Left cardiac atrium (tissue), 4 donors: ENCODE measurements at places on chromosomes 6 and 20.
A peak's percentile ranks its signal among the peaks of the same experiment; 100 is the strongest.

GRCh38 chr6:158861686-158862381, 42.7 kb upstream of the EZR start:
- DNase-seq, result no peak

DNA sequence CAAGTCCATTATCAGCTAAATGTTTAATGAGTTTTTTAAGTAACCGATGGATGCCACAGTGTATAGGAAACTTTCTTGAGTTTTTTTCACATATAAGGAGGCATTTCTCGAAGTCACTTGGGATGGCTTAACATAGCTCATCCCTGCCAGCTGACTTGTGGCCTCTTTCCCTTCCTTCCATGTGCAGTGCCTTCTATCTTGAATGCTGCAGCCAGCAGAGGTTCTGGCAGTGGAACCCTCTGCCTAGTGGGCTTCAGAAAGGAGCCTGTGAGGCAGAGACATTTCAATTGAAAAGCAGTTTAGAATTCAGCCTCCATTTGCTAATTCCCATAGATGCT, 51.9 kb downstream of the AKAP12 start:
- DNase-seq, result no peak

GRCh38 chr20:63659370-63659769, 1.3 kb downstream of the RTEL1 start:
- DNase-seq, result no peak

- DNase-seq, result peak; percentile 40
Measured at GRCh38 chr6:166435574-166435973, 52.8 kb upstream of the MPC1 start.

GRCh38 chr6:33959329-33959651, 155.5 kb upstream of the MLN start:
- DNase-seq, result no peak

DNA sequence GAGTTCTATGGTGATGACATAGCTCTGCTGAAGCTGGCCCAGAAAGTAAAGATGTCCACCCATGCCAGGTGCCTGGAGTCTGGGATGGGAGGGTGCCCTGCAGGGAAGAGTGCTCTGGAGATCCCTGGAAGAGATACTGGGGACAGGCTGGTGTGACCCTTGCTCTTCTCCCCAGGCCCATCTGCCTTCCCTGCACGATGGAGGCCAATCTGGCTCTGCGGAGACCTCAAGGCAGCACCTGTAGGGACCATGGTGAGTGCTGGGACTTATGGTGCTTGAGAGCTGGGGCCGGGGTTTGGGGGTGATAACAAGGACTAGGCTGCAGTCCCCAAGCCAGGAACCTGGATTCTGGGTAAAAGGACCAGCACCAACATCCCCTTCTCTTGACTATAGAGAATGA, 2.2 kb upstream of the CFB start:
- DNase-seq, result no peak

GRCh38 chr6:47672816-47673215, 25.6 kb upstream of the ADGRF4 start:
- DNase-seq, result no peak

GRCh38 chr6:124961464-124961776, 817 bp upstream of the RNF217 start:
- no peak for DNase-seq

DNA sequence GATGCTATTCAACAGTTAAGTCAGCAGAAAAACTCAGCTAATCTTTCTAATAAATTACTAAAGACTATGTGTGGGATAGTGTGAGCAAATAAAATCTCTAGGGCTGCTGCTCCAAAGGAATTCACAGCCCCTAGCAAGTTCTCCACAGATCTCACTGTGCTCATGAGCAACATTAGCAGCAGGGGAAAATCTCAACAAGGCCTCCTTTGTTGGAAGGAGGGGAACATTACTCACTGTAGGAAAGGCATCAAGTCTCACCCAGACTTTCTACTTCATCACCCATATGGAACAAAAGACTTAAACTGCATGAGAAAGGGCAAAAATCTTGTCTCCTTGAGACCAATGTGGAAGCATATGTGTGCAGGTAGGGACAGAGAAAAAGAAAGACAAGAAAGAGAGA, 726.4 kb upstream of the SLC35B3 start:
- no peak for DNase-seq

GRCh38 chr6:89482126-89482525, 49.2 kb downstream of the ANKRD6 start:
- no peak for DNase-seq

DNA sequence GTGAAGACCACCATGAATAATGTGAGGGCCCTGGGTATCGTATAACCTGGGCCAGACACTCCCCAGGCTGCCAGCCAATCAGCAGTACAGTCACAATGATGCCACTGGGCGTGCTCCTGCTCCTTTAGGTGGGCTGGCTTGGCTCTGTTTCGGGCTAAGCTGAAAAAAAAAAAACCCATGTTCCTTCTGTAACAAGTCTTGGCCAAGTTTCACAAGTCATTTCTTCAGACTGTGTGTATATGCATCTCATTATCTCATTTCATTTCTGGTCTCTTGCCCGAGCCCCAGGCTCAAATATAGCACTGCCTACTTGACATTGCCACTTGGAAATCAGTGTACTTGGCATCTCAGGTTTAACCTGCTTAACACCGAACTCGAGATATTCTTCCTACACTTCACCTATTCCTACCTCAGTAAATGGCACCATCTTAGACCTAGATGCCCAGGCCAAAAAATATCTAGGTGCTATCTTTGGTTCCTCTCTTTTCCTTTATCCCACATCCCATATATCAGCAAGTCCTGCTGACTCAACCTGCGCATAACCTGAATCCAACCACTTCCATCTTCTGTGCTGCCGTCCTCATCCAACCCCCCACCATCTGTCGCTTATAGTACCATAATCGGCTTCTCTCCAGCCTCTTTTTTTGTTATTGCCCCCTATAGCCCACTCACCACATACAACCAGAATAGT, 1.8 kb downstream of the UQCC2 start:
- peak; percentile 18 for DNase-seq

GRCh38 chr6:165641672-165642156, 21.3 kb downstream of the PDE10A start:
- DNase-seq, result no peak

GRCh38 chr6:111157412-111157811, 70.1 kb downstream of the SLC16A10 start:
- DNase-seq, result no peak

- DNase-seq, result no peak
Measured at GRCh38 chr6:167738386-167738785, 88.3 kb upstream of the AFDN start.

- DNase-seq, result no peak
Measured at GRCh38 chr20:48339190-48339985, 488.4 kb downstream of the PREX1 start.

DNA sequence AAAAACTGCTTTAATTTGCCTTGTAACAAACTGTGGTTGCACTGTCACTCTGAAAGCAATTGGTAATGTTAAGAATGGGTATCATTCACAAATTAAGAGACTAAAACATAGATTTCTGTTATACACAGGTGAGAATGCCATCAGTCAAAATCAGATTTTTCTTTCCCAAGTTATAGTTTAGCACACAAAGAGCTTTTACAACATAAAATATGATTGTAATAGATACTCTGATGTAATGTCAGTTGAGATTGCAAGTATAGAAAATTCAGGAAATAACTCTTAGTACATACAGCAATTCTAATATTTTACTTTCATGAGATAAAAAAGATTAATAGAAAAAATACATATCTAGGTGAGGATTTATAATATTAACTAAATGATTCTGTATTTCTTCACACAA, 2.3 kb upstream of the ME1 start:
- DNase-seq, result no peak

GRCh38 chr6:109183109-109183650, 87.9 kb downstream of the CEP57L1 start:
- DNase-seq, result no peak

- DNase-seq, result no peak
Measured at GRCh38 chr6:129593233-129593564, 116.8 kb downstream of the ARHGAP18 start.

DNA sequence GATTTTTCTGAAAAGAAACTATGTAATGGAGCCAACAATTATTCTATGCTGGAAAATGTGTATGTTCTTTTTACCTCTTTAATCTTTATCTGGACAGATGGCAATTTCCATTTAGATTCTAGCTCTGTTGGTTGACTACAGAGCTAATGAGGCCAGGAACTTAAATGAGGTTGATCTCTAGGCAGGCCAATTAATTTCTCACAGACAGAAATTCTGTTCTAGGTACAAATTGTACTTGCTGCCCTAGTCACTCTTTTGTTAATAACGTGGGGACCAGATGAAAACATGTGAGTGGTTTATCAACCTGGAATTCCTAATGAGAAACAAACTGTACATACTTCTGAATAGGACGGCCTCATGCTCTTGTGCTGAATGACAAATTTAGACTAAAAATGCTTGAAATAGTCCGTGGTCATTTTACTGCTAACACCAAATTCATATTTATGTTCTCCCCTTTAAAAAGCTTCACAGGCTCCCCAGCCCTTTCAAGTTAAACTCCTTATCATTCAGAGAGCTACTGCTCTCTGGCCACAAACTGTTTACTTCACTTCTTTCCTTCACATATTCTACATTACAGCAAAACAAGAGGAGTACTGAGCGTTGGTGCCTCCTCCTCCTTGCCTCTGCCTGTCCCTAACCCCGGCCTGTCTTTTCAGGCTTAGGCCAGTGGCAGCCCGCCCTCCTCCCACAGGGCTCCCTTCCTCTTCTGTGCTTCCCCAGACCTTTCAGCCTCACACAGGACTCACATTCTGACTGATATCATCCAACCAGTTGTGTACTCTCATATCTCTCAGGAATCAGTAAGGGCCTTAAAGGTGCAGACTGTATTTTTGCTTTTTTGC, 41.4 kb downstream of the DTNBP1 start:
- DNase-seq, result peak; percentile 47

DNA sequence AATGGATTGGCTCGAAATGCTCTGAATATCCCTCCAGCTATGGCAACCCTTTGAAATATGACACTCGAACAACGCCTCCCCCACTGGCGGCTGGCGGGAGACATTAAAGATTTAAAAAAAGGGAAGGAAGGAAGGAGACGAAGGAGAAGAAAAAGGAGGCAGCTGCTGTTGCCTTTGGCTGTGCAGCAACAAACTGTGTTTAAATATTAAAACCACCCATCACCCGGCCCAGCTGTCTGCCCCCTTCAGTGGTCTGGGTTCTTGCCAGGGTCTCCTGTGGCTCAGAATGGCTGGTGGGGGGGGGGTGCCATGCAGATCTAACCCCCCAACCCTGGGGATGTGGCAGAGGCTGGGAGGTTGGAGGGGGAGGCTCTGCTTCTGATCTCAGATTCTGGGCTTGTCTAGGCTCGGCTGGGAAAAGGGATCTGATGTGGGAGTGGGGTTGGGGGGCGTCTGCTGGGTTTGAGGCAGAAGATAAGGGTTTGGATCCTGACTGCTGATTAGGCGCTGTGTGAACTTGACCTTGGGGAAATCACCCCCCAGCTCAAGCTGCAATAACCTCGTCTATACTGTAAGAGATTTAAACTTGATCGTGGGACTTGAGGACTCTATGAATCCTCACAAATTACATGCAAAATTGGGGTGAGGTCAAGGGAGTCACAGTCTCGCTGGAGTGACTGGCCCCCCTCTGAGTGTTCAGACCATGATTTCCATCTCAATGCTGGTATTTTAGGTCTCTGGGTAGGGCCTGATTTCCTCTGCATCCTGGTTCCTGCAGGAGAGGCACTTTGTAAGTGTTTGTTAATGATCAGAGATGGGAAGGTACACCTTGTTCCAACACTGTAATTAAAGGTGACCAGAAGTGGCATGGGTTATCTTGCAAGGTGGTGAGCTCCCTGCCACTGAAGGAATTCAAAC, 40.3 kb upstream of the BLCAP start:
- no peak for DNase-seq

- no peak for DNase-seq
Measured at GRCh38 chr20:59032713-59033059, 551 bp upstream of the ATP5F1E start.

DNA sequence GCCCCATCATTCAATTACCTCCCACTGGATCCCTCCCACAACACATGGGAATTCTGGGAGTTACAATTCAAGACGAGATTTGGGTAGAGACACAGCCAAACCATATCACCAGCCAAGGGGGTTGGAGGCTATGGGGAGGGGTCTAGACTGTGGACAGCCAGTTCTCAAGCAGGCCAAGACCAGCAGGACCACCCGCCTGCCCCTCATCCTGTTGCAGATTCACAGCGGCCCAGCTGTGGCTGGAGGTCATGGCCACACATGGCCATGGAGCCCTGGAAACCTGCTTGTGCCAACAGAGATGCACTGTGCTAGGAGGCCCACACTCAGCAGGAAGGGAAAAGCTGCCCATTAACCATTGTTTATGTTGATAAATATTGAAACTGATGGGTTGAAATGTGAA, 240.5 kb downstream of the TTLL2 start:
- DNase-seq, result no peak

- no peak for DNase-seq
Measured at GRCh38 chr6:151614630-151615029, 120.8 kb downstream of the CCDC170 start.

DNA sequence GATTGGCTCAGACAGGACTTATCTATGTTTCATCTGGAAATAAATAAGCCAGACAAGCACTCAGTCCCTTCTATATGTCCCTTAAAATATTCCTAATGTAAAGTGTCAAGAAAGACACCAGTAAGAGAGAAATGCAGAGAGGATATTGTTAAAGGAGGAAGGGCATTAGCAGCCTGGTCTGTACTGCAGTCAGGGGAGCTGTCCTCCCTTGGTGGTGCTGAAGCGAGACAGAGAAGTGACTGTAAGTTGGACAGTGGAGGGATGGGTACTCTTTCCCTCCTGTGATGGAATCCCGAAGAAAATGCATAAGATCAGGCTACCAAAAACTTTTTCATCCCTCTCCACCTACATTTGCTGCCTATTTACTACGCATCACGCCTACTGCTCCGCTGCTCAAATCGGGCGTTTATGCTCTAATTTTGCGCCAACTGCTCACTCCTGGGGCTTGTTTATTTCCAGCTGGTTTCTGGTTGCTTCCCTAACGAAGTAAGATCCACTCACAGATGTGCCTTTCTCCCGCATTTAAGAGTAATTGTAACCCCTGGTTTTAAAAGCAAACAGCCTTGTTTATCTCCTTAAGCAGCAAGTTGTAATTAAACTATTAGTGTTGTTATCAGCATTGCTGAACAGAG, 35.2 kb downstream of the PHACTR1 start:
- DNase-seq, result peak; percentile 62
